HTR-8/SVneo (cell line): ENCODE measurements at places on chromosomes 6 and 20.
A peak's percentile ranks its signal among the peaks of the same experiment; 100 is the strongest.

DNA sequence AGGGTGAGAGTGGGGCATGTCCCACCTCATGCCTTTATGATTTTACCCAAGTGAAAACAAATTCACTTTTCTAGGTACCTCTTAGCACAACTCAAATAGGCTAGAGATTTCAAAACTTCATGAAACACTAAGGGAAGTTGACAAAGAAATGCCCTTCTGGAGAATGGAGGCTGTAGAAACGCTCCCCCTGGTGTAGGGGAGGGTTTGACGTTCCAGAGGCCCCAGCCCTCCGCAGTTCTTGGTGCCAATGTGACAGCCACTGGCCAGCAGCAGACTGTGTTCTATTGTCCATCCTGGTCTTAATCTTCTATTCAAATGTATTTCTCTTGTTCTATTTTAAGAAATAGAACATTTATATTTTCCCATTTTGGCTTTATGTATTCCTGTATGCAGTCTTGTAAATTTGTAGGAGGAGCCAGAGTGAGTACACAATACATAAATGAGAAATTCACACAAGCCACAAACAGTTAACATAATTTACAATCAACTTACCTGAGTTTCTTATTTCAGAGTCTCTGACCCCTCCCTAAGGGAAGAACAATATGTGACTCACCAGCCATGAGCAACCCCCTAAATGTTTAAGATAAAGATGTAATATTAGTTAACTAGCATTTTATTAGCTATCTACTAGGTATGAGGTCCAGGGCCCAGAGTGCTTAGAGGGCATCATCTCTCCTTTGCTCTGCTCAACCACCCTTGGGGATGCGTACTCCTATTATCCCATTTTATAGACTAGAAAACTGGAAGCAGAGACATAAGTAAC is 8.8 kb upstream of the MUC21 start:
- no peak for DNase-seq

- DNase-seq = no peak
Measured at GRCh38 chr6:53258774-53259155, 90.0 kb downstream of the ELOVL5 start.

GRCh38 chr6:48290595-48290994 is 179.6 kb upstream of the PTCHD4 start:
- DNase-seq = no peak

GRCh38 chr20:63062188-63063140 is 55.7 kb upstream of the BHLHE23 start:
- no peak for DNase-seq

DNA sequence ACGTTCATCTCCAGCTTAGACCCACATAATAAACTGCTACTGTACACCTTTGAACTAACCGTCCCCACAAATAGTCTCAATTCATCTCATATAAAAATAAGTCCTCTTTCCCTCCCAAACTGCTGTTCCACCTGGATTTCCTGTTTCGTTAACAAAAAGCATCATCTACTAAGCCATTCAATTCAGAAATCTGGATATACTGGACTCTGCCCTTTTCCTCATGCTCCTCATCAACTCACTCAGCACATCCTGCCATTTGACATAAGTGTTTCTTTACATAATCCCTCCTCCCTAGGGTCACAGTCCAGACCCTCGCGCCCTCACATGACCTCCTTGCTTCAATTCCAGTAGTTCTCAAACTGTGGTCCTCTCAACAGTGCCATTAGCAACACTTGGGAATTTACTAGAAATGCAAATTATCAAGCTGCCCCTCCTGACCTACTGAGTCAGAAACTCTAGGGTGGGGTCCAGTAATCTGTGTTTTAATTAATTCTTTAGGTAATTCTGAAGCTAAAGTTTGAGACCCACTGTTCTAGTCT is 4.5 kb downstream of the MKKS start:
- no peak for DNase-seq

- no peak for DNase-seq
Measured at GRCh38 chr20:35191419-35192117, 19.7 kb downstream of the PROCR start.

DNA sequence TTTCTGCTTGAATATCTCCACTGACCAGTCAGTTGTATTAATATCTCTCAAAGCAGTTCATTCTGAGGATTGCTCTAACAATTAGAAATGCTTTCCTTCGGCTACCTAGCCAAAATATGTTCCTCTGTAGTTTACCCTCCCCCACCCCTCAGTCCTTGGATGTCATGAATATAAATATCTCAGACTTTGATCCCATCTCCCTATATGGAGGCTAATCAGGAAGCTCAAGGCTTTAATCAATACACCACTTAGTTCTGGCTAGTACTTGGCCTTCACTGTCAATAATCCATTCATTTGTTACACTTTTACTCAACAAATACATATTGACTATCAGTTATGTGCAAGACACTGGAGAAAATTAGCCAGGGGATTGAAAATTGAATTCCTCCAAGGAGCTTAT is 60.1 kb downstream of the CLIC5 start:
- DNase-seq = no peak

DNA sequence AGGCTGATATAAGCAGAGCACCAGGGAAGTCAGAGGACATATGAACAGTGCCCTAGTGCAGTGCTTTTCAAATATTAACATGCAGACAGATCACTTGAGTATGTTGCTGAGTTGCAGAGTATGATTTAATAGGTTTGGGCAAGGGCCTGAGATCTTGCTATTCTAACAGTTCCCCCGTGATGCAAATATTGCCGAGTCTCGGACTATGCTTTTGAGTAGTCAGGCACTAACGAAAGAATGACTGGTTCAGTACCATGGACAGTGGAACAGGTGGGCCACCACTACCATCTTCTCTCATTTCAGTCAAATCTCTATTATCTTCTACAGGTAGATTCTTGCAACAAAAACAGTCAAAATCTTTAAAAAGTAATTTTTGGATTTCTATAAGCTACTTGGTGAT is 3.7 kb upstream of the TMEM200A start:
- DNase-seq = no peak

- no peak for DNase-seq
Measured at GRCh38 chr20:41888434-41888833, 270.3 kb upstream of the CHD6 start.

- DNase-seq = no peak
Measured at GRCh38 chr6:112571488-112572270, 224.5 kb downstream of the RFPL4B start.

- no peak for DNase-seq
Measured at GRCh38 chr6:1296542-1296941, 15.4 kb upstream of the FOXQ1 start.

GRCh38 chr6:36779227-36779626 is 60.0 kb downstream of the CPNE5 start:
- no peak for DNase-seq

DNA sequence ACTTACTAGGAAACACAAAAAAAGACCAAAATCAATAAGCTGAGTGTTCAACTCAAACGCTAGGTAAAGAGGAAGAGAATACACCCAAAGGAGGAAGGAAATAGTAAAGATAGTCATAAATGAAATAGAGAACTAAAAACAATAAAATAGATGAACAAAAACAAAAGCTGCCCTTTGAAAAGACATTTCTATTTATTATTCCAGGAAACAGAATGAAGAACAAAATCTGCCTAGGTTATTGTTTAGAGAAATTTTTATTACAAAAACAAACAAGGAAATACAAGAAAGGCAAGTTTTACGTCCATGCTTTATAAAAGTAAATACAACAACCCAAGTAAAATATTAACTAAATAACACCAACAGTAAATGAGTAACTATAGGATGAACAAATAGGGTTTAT is 20.1 kb downstream of the HLA-DMB start:
- no peak for DNase-seq

DNA sequence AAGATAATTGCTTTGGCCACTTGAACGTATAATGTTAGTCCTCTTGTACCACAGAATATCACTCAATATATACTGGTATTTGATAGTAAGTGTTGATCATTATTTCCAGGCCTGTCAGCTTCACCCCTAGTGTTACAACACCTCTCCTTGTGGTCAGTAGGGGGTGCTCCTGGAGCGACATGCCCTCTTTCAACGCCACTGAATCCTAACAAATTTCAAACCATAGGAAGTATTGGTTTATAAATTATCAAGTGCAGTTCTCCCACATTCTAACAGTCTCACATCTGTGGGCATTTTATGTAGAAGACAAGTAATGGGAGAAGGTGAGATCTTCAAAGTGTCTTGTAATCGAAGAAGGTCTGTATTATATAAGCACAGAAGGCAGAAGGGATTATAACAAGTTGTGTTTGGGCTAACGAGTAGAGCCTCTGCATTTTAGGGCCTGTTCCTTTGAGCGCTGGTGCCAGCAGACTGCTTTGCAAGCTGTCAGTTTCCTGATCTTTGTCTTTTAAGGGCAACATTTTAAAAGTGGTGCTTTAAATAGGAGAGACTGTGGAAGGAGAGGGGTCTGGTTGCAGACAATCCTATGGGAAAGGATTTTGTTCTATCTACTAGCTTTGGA is 57.1 kb upstream of the CEP162 start:
- peak; percentile 1 for DNase-seq

DNA sequence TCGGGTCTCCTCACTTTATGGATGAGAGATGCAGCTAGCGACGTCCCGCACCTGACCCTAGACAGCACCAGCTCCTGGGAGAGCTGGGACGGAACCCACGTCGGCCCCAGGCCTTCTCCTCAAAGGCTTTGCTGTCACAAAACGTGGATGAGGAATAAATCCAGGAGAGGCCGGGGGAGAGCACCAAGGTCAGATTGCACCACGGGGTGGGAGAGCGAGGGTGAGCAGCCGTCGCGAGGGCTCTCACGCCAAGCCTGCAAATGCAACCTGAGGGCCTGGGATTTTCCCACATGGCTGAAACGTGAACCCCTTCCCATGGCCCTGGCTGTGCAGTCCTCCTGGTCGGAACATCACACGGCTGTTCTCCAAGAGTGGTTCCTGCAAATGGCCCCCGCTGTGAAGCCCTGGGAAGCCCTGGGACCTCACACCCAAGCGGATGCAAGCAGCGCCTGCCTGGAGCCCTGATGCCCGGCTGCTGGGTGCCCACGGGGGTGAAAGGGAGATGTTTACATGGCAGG is 45.3 kb downstream of the DLL1 start:
- DNase-seq = no peak

DNA sequence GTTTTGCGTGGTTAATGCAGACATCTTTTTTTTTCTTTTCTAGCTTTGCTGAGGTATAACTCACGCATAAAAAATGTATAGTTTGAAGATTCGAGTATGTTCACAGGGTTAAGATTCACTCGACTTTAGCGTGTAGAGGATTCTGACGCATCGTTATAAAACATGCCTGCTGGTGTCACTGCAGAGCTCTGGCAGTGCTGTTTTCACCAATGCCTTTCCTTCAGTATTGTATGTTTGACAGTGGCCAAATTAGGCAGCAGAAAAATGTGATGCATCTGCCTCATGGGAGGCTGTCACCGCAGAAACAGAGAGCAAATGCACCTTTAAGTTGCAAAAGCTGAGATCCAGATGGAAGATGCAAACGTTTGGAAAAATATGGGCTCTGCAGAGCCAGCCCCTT is 18.0 kb upstream of the SIRPB2 start:
- DNase-seq = peak; percentile 31

- DNase-seq = no peak
Measured at GRCh38 chr20:4046311-4046924, 31.1 kb upstream of the RNF24 start.

- no peak for DNase-seq
Measured at GRCh38 chr6:70094156-70094555, 208.7 kb downstream of the COL9A1 start.

- DNase-seq = no peak
Measured at GRCh38 chr6:38262609-38263008, 377.1 kb downstream of the BTBD9 start.

- DNase-seq = no peak
Measured at GRCh38 chr6:104638841-104639290, 220.9 kb downstream of the HACE1 start.

GRCh38 chr6:33072508-33073100 is 845 bp downstream of the HLA-DPA1 start:
- DNase-seq = no peak

DNA sequence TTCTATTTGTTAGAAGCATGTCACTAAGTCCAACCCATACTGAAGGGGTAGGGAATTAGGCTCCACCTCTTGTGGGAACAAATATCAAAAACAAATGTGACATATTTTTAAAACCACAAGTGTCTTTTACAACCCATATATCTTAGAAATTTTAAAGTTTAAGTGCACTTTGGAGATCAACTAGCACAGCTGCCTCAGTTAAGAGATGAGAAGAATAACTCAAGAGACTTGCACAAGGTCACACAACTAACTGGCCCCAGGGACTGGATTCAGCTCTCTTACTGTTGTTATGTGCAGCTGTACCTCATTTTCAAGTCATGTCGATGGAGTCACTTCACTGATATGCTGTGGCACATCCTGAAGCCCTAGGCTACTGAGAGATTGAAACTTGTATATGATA is 102.9 kb upstream of the BMP2 start:
- no peak for DNase-seq

DNA sequence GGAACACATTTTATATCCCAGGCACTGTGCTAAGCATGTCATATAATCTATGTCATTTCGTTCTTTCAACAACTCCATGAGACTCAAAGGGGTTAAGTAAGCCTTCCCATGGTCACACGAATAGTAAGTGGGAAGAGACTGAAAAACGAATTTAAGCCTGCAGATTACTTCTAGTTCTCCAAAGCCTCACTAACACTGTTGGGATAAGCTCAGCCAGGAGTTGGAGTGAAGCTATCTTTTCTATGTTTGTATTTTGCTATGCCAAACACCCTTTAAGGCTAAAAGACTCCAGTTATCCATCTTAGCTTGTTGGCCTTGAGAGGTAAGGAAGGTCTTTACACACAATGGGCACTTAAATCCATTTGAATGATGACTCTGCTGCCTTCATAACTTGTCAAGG is 148.1 kb upstream of the UST start:
- no peak for DNase-seq

DNA sequence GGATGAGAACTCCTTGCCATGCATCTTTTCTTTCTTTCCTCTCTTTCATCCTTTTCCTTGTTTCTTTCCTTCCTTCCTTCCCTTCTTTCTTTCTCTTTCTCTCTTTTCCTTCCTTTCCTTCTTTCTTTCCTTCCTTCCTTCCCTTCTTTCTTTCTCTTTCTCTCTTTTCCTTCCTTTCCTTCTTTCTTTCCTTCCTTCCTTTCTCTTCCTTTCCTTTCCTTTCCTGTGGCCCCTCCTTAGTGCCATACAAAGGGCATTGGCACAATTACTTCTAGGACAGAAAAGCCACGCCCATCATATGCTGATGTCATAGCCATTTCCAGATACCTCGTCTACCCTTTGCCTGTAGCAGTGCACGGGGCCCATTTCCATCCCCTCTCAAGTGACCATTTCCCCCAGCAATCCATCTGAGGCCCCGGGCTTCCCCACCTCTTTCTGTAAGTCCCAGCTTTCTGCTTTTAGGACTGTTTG is 2.2 kb upstream of the CENPB start:
- DNase-seq = no peak

- no peak for DNase-seq
Measured at GRCh38 chr6:137283940-137284810, 65.0 kb upstream of the IFNGR1 start.

DNA sequence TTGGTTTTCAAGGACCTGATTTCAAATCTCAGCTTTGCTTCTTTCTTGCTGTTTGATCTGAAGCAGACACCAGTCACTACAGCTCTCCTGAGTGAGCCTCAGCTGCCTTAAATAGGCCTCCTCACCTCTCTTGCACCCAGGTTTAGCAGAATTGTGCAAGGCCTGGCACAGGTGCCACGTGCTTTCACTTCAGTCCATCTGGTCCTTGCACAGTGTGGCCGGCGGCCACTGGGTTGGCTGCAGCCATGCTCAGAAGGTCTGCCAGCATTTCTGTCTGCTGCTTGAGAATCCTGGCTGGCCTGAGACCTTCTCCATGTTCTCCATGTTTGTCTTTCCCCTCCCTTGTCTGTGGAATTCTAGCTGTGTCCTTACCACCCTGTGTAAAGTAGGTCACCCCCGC is 14.5 kb upstream of the DAAM2 start:
- no peak for DNase-seq
